Pancreas (tissue), 10 donors: ENCODE measurements at places on chromosomes 1 and 21. TPM values are rescaled to one million over a fixed set of nuclear protein-coding genes. Genes with fewer than 3 reads are reported as not detected.

Gene LRRC71
- 0.30 TPM for polyA plus RNA-seq

DNA sequence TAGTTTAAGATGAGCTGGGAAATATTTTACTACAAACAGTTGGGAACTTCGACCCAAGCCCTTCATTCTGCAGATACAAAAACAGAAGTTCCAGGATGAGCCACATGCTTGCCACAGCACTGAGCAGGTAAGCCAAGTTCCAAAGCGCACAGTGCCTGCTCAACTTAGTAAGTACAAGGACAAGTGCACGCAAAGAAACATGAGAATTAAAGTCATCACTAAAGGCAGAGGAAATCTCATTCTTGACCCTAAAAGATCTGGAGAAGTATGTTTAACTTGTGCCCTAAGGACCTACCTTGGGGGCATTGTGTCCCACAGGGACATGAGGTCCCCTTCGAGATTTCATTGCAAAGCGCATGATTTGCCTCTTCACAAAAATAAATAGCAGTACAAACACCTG lies 1.2 kb upstream of the UBAP2L start:
- no peak for DNase-seq

DNA sequence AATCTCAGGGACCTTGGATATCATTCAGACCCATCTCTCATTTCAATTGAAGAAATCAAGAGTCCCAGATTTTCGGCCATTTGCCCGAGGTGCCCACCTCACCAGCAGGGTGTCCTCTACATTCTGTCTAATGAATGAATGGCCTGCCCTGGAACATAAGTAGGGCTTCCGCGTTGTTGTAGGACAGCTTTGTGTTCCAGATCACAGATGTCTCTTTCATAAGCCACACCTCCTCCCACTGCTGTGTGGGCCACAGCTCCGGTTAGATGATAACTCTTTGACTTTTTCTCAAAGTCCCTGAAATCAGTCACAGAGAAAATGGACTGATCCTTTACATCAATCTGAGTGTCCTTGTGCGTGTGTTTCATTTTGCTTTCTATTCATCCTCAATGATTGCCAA lies 144.4 kb downstream of the RGS7 start:
- no peak for DNase-seq

DNA sequence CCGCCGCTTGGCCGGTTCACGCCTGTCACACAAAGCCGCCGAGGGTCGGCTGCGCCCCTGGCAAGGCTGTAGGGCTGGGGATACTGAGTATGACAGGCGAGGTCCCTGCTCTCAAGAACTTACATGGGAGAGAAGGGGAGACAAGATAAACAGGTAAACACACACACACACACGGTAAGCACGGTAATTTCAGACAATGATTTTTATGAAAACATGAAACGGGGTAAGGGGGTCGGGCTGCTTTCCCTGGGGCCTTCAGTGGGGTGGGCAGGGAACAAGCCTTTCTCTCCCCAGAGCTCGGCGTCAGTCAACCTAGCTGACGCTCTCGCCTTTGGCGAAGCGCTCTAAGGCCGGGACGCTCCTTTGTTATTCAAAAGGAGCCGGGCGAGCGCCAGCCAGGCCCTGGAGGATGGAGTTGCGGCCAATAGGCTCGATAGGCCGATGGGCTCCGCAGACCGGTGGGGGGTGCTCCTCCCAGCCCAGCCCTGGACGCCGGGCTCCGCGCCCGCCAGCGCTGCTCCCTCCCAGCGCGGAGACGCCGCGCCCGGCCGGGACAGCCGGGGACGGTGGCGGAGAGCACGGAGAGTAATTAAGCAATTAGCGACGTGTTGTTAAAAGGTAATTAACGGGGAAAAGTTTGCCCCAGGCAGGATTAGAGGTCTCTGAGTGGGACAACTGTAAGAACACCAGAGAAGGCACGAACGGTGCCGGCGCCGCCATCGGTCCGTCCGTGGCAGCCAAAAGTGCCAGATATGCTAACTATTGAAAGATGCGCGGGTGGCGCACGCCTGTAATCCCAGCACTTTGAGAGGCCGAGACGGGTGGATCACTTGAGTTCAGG lies 950 bp upstream of the INKA2 start:
- peak; percentile 67 for DNase-seq

Gene SH3BGR
- polyA plus RNA-seq = 6.8 TPM

Gene LCE2C
- polyA plus RNA-seq = not detected

GRCh38 chr1:246428542-246429308 lies 78.4 kb downstream of the SMYD3 start:
- DNase-seq = no peak

Gene MMEL1
- 8.7 TPM for polyA plus RNA-seq

DNA sequence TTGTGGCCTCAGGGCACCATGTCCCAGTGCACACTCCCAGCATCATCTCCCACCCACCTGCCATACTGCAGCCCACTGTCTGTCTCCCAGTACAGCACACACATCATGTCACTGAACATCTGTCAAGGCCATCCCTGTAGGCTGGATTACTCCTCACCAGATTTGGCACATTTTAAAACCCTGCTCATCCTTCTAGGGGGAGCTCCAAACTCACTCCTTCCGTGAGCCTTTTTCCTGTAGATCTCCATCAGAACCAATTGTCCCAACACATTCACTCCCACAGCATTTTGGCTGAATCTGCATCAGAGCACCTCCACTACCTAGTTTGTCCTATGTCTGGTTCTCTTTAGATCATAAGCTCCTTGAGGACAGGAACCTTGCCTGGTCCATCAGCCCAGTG lies 58.6 kb upstream of the GRIK3 start:
- DNase-seq = no peak

DNA sequence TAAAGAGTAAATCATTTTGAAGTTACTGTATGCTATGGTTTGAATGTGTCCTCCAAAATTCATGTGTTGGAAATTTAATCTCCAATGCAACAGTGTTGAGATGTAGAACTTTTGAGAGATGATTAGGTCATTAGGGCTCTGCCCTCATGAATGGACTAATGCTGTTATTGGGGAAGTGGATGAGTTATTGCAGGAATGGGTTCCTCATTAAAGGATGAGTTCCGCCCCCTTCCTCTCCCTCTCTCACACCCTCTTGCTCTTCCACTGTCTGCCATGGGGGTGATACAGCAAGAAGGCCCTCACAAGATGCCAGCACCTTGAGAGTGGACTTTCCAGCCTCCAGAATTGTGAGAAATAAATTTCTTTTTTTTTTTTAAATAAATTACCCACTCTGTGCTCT lies 97.6 kb downstream of the ATP1A1 start:
- no peak for DNase-seq

Gene FNBP1L
- 10.1 TPM for polyA plus RNA-seq

- DNase-seq = no peak
These were observed 153.7 kb upstream of the C1orf174 start for GRCh38 chr1:4053774-4054173.

Gene TMOD4
- polyA plus RNA-seq = not detected

Gene SYNC
- polyA plus RNA-seq = 0.52 TPM

- peak; percentile 46 for DNase-seq
These were observed 5.6 kb downstream of the ARHGEF16 start for GRCh38 chr1:3459940-3460671.

DNA sequence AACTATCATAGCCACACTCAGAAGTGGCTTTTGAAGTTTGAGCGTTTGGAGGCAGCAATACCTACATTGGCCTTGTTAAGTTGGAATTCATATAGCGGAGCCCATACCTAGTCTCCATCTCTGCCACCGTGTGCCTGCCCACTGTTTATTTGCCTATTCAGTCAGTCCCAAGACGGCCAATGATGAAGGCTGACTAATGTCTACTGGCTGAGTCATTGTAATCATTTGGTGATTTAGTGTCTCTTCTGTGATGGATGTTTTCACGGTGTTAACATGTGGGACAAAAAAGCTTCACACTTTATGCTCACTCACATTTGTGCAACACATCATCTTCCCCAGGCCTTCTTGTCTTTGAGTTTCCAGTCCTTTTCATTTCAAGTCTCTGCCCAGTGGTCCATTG lies 92.6 kb upstream of the PBX1 start:
- DNase-seq = no peak

DNA sequence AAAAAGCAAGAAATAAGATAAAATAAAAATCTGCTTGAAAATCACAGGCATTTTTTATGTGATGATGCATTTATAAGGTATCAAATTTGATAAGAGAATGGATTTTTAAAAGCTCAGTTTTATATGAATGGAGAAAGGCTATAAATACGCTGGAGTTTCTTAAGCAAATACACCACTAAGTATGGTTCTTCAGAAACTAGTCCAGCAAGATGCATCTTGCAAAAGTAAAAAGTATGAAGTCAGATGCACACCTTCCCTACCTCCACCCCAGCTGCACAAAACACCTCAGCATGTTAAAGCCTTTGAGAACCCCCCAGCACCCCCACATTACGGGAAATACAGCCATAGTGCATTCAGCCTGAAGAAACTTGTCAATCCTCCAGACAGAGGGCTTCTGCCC lies 143.1 kb upstream of the PROX1 start:
- DNase-seq = no peak

DNA sequence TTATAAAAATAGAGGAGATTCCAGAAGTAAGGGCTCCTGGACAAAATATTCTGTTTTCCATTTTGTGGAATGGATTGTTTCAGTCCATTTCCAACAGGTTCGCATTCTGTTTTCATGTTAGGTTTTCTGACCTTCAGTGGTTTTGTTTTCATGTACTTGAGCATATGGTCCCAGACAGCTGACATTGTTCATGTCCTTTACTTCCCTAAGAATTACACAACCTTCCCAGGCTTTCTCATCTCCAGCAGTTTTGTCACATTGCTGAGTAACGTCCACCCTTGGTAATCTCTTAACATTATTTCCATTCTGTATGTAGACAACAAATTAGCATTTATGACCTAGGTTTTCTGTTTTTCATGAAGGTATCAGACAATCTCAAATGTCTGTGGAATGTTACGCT lies 21.0 kb upstream of the ERRFI1 start:
- DNase-seq = no peak

GRCh38 chr1:68149907-68150306 lies 82.4 kb downstream of the WLS start:
- no peak for DNase-seq
